ENCODE measurements at places on chromosomes 4 and X. TPM values are rescaled to one million over a fixed set of nuclear protein-coding genes. Genes with fewer than 3 reads are reported as not detected.

DNA sequence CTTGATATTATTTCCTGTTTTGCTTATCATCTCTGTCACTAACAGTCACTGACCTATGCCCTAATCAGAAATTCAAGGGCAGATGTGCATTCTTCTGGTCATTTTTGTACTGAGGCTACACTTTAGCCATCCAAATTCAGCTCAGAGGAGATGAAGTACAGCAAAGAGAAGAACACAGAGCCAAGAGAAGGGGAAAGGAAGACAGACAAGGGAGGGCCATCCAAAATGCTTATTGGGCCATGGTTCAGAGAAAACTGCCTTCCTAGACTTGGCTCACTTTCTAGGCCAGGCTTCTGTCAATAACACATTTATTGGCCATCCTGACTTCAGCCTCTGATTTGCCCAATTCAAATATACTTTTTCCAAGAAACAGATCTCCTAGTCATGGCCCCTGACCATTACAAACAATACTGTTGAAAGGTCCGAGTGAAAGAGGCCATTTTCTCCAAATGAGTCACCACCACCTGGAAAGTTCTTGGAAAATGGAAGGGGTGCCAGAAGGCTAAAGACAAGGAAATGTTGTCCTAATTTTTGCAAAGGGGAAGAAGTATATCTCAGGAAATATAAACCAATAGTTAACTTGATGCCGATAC, 56.4 kb downstream of the DCX start:
- no peak for ATAC-seq

DNA sequence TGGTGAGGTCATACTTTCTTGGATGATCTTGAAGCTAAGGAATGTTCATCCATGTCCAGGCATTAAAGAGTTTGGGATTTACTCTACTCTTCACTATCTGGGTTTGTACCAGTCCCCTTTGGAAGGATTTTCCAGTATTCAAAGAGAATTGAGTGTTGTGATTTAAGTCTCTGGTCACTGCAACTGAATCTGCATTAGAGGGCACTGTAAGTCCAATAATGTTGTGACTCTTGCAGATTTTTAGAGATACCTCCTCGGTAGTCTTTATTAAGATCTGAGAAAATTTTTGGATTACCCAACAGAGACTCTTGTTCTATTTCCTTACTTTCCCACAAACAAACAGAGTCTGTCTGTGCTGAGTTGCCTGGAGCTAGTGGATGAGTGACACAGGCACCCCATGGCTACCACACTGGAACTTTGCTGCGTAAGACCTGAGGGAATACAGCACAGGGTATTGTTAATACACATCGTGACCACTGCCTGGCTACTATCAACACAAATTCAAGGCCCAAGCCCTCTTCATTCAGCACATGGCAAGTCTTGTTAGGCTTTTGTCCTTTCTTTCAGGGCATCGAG, 357.1 kb upstream of the KLHL4 start:
- ATAC-seq, result no peak

DNA sequence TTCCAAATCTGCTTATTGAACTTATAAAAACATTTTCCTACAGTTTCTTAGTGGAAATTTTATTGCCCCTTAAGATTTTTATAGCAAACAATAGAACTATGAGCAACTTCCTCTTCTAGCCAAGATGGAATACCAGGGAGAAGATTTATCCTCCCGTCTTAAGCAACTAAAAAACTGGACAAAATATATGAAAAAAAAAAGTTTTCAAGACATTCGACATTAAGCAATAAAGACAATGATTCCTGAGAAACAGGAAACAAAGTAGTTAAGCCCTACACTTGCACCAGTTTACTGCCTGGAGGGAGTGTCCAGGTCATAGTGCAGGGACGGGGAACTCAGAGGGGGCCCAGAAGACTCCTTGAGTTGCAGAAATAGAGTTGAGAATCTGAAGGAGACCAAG, 516.1 kb upstream of the DIPK2B start:
- no peak for ATAC-seq

Gene HEPH
- total RNA-seq, result 55.8 TPM

Gene SLC9B1
- 11.8 TPM for total RNA-seq

All from motor neuron (in vitro differentiated cells).